ENCODE measurements at places on chromosomes 7 and 10.

DNA sequence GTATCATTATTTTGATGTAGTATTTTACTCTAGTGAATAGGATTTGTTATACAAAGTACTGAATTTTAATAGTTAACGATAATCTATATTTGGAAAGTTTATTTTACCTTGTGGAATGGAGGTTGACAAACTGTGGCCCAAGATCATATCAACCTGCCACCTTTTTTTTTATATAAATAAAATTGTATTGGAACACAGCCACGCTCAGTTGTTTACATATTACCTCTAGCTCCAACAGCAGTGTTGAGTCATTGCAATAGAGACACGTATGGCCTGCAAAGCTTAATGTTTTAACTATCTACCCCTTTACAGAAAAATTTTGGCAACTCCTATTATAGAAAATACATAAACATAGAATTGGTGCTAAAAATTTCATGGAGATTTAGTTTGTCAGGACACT lies 239.3 kb downstream of the THSD7A start:
- DNase-seq = no peak

DNA sequence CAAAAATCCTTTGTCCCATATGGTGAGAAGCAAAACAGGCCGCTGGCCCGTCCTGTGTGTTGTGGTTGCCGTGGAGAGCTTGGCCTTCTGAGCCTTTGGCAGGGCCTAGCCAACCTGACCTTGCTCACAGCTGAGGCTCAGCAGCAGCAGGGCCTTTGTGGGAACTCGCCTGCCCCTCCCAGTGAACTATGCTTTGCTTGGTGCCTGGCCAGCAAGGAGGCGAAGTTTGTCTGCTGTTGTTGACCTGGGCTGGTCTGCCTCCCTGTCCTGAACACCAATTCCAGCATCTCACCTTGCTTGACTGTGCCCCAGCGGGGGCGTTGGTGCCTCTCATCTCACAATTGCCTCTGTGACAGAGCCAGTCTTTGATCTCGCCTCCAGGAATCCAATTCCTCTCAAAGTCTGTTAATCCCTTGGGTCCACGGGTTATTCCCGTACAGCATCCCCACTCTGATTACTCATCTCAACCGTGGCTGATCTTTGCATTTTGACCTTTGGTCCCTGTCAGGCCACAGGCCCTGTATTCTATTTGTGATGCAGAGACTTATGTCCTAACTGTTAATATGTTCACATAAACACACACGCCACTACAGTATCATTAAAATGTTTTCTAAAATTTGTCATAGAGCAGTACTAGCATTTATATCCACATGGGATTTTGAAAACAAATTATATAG lies 22.6 kb downstream of the EPDR1 start:
- DNase-seq = no peak

- DNase-seq = no peak
Measured at GRCh38 chr7:123901101-123901500, 23.9 kb upstream of the SPAM1 start.

- DNase-seq = no peak
Measured at GRCh38 chr10:133440633-133441285, 13.0 kb upstream of the SCART1 start.

- no peak for DNase-seq
Measured at GRCh38 chr7:47333554-47333887, 248.4 kb downstream of the TNS3 start.

GRCh38 chr7:676246-676971 lies 50.1 kb upstream of the DNAAF5 start:
- DNase-seq = no peak

- DNase-seq = no peak
Measured at GRCh38 chr7:87330942-87331341, 14.5 kb upstream of the CROT start.

GRCh38 chr10:91210014-91210413 lies 10.4 kb upstream of the PCGF5 start:
- no peak for DNase-seq

DNA sequence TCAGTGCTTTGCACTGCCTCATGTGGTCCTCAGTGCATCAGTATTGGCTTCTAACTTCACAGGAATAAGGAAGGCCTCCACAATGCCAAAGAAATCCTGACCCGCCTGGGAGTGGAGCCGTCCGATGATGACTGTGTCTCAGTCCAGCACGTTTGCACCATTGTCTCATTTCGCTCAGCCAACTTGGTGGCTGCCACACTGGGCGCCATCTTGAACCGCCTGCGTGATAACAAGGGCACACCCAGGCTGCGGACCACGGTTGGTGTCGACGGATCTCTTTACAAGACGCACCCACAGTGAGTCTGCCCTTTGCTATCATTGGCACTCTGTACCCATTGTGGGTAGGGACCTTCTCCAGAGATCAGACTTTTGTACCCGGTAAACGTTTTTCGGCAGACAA lies 36.9 kb downstream of the TACR2 start:
- no peak for DNase-seq

- no peak for DNase-seq
Measured at GRCh38 chr10:88471899-88472298, 111.2 kb downstream of the RNLS start.

- no peak for DNase-seq
Measured at GRCh38 chr7:47743965-47744591, 162.2 kb upstream of the TNS3 start.

DNA sequence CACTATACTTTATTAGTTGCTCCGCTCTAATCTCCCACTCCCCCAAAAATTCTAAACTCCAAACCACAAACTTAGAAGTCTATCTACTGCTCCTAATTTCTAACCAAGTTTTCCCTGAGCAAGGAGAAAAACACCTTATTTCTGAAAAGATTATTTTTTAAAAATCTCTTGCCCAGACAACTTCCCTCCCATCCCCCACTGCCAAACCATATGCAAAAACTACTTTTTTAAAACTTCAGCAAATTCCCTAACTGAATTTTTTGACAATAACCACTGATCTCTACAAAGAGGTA lies 1.9 kb downstream of the UBE2H start:
- DNase-seq = no peak

- no peak for DNase-seq
Measured at GRCh38 chr10:33098951-33099663, 141.1 kb upstream of the ITGB1 start.

DNA sequence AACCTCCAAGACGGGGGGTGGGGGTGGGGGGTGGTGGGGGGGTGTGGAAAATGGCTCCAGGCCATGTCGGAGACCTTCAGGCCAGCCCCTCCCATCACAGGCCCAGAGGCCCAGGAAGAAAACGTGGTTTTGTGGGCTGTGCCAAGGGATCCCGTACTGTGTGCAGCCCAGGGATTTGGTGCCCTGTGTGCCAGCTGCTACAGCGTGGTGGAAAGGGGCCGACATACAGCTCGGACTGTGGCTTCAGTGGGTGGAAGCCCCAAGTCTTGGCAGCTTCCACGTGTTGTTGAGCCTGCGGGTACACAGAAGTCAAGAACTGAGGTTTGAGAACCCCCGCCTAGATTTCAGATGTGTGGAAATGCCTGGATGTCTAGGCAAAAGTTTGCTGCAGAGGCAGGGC lies 259.7 kb downstream of the HGF start:
- no peak for DNase-seq

DNA sequence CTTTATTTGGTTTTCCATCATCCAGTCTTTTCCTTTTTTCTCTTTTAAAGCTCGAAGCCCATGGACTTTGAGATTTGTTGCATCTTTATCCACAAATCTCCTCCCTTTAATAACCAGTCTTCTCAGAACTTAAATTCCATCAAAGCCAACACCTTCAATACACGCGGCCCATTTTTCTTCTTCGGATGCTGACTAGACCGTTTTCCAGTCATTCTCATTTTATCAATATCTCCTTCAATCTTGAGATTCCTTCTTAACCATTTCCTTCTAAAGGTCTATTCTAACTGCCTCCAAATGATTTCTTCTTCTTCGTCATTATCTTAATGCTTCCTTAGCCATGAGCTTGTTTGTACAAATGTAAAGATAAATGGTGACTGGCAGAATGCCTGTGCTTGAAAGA lies 173.5 kb downstream of the BAMBI start:
- no peak for DNase-seq

- no peak for DNase-seq
Measured at GRCh38 chr10:112810711-112811151, 139.3 kb upstream of the TCF7L2 start.

DNA sequence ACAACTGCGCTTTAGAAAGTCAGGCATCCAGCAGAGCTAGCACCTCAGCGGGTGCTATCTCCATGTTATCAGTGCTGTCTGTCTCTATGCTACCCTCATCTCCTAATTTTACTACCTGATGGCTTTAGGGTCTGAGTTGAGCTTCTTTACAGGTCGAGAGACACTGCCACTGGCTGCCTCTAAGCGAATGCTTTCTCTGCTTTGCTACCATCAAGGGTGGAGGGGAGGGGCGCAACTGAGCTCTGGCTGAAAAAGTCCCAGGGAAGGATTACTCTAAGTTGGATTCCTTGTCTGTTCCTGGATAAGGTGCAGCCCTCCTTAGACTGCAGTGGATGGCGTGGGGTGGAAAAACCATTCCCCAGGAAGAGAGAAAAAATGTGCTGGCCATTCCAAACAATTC lies 105.7 kb downstream of the CDK14 start:
- no peak for DNase-seq

DNA sequence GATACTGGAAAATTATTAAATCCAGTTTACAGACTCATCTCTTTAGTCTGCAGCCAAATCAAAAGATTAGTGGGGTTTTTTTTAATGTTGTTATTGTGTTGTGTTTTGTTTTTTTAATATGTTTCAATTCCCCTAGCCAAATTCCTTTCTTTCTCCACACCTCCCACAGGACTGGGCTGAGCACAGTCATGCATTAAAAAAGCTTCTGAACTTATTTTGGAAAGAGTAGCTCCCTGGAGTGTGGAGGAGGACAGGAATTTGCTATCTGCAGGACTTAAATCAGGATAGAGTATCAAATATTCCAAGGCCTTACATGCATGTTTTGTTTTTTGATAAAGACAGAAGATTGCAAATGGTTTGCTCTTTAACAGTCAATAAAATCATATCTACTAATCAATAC lies 90.7 kb downstream of the GNAI1 start:
- no peak for DNase-seq

DNA sequence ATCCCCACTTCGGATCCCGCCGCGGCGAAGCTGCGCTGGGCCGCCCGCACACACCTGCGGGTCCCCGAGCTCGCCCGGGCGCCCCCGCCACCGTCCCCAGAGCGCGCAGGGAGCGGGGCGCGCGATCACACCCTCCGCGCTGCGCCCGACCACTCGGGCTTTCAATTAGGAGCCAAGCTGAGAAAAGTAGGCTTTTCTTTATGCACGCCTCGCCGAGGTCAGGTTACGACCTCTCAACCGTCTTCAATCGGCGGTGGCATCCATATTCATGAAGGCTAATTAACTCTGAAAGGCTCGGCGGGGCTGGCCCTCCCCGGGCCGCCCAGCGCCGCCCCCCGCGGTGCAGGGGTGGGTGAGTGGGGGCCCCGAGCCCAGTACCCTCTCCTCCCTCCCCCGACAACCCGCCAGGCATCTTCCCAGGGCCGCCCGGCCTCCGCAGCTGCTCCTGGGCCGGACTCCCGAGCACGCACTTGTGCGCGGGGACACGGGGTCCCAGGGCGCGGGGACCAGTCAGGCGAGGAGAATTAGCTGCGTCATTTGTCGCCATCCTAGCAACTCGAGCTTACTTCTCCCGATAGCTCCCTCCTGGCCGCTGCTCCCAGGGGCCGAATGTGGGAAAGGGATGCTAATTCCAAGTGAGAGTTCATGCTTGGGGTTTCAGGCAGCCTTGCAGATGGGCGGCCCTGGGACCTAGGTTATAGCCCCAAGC lies 155.5 kb upstream of the LYZL2 start:
- no peak for DNase-seq

DNA sequence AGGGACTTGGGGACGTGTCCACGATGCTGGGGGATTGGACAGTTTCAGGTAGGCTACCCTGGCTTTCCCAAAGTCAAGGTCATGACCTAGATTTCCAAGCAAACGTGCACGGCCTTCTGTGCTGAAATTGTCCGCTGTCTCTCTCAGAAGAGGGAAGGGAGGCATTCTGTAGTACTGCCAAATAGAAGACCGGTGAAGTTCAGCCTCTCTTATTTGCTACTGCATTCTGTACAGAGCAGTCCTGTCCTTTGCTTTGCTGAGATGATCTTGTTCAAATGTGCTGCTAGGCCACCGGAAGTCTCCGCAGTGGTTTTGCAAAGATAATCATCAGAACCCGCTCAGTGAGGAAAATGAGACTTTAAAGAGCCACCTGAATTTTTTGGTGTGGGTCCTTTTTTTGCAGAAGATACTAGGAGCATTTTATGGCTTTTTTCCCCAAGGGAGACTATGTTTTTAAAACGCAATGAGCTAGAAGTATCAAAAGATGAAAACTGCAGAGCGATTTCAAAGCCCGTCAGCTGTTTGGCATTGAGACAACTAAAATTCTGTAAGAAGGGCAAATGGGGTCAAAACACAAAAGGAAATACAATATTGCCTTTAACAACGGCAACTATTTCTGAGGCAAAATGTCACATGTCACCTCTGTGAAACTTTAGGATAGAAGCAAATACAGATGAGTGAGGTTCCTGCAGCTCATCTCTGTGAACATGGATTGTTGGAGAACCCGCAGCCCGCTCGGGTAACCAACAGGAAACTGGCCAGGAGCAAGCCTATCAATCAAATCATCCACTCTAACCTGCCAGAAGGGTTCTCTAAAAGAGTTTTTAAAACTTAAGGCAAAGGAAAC lies 1.3 kb upstream of the NMT2 start:
- no peak for DNase-seq

DNA sequence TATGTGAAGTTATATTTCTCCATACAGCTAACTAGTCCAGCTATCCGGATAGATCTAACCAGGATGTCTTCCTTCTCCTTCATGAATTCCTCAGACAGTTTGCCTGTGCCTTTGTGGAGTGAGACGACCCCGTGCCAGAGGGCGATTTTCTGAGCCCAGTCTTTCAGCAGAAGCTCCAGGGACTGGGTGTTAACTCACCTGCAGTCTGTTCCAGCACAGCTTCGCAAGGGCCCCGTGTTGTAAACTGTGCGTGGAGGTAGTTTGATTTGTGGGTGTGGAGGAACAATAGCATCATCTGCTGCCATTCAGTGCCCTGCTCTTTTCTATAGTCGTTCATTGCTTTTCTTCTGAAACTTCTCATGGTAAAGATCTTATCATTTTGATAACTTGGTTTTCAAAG lies 103.8 kb downstream of the INPP5A start:
- no peak for DNase-seq

GRCh38 chr7:94602181-94602580 lies 53.8 kb downstream of the SGCE start:
- no peak for DNase-seq

DNA sequence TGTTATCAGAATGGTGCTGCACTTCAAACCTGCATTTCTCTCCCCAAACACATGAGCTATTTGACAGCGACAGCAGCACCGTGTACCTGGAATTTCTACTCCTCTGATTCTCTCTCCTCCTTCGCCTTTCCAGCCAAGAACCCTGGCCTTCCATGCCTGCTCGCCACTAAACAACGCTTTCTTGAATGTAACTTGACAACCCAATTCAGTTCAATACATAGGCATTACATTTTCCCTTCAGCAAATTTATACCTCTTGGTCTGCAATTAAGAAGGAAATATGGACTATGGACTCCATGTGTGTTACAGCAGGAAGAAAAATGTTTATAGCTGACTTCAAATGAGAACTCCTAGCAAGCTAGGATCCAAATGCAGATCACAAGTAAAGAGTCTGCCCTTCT lies 162.6 kb upstream of the AUTS2 start:
- no peak for DNase-seq

Data from NCI-H1436 treated with DMSO at 0.1 percent for 48 hours (cell line).